ENCODE measurements at places on chromosomes 2 and 18.

- no peak for DNase-seq
Observed at GRCh38 chr2:118723394-118723793, 124.1 kb downstream of the EN1 start.

- DNase-seq: no peak
Observed at GRCh38 chr2:55120634-55121359, 70.5 kb upstream of the RTN4 start.

DNA sequence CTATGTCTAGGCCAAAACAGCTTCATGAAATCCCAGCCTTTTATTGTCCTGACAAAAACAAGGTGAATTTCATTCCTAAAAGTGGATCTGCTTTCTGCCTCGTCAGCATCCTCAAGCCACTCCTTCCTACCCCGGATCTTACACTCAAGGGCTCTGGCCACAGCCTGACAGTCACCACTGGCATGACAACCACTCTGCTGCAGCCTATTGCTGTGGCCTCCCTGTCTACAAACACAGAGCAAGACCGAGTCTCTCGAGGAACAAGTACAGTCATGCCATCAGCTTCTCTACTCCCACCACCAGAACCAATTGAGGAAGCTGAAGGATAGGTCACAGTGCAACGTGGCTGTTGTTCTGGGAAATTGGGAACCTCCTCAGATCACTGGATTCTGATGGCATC lies 106.1 kb downstream of the ICA1L start:
- DNase-seq: no peak

GRCh38 chr2:154709215-154709614 lies 10.7 kb downstream of the KCNJ3 start:
- DNase-seq: no peak

DNA sequence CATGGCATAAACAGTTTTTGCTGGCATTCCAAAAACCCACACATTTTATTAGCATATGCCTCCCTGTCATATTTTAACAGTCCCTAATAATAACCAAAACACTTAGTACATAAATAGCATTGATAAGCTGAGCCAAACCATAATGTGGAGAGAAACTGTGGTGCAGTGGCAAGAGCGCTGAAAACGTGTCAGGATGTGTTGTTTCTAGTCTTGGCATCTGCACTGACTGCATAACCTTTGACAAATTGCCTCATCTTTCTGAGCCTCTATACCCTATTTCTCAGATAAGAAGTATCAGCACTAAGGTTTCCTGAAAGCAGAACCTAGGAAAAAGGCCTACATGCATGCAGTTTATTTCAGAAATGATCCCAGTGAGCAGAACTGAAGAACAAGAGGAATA lies 41.4 kb downstream of the RAD51AP2 start:
- DNase-seq: no peak

DNA sequence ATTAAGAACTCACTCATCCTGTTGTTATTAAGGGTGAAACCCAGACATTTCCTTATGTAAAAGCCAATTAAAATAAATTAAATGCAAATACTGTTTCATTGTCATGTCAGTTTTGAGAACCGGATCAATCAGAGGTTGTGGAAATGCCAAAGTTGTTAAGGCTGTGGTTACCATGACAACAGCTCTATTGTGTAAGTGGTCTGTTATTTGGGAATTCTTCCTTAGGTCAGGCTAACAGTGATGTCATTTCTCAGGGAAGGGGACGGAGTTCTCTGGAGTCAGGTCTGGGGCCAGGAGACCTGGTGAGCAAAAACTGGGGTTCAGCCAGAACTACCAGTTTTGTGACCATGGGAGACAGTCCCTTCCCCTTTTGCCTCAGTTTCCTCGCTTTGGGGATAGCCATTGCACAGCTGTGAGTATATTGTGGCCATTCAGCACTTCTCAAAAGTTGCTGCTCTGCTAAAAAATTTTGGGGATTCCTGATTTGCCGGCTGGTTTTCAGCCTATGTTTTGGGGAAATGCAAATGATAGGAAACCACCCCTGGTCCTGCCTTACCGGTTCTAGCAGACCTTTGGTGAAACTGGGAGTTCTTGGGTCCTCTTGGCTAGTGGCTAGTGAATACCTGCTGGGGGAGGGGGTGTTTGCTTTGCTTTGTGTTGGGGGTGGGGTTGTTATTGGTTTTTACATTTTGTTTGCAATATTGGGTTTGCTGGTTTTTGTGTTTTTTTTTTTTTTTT lies 21.6 kb downstream of the HPCAL1 start:
- DNase-seq: no peak

- no peak for DNase-seq
Observed at GRCh38 chr2:226223704-226224103, 575.9 kb downstream of the IRS1 start.

DNA sequence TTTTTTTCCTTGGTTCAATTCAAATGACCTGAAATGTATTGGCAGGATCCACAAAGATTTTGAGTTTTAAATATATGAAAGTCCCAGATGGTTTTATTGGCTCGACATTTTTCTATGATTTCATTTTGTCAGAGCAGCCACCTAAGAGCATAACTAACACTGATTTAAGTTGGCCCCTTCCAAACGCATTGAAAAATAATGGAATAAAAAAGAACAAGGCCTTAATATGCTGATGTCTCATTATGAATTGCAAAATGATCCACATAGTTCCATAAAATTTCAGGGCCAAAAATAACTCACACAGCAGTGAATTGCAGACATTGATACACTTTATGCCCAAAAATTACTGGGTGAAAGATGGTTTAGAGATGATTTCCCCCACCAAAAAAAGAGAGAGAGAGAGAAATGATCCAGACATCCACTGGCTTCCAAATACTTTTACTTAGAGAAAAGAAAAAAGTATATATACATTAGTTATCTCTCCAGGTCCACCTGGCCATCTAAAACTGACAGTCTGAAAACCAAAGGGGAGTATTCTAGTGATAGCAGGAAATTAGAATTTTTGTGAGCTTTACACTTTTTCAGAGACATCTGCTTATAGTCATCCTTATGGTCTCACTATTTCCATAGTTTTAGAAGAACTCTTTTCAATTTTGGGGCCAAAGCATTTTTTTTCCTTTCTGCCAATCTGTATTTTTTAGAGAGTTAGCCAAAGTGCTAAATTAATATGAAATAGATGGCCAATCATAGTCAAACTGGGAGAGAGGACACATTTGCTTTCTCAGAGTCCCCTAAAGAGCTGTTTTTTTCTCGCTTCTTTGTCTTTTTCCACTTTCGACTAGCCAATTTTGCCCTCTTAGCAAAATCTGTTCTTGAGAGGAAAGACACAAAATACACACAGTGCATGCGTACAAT lies 213.5 kb upstream of the RND3 start:
- DNase-seq: no peak

DNA sequence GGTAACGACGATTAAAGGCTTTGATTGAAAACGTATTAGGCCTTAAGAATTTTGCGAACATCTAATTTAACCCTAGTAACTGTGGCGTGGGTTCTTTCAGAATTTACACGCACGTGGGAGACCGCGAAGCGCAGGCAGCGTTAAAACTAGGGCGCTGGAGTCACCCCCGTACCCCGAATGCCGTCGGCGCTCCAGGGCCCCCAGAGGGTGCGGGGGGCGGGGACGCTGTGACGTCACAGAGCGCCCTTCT lies 673 bp upstream of the SMCHD1 start:
- DNase-seq: no peak

GRCh38 chr2:206683546-206683945 lies 34.6 kb downstream of the DYTN start:
- DNase-seq: no peak

- no peak for DNase-seq
Observed at GRCh38 chr2:120609826-120610395, 125.8 kb upstream of the GLI2 start.

DNA sequence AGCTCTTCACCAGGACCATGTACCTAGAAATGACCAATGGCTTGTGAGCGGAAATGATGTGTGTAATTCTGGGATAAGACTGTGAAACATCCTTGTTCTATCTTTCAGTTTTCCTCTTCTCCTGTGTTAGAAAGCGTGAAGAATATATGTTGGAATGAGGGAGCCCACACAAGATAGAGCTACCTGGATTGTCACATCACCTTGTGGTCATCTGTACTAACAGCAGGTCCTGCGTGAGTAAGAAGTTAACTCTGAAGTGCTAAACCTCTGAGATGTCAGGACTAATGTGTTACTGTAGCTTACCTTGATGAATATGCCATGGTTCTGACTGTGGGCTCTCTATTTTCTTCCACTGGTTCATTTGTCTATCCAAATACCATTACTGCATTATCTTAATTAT lies 75.6 kb downstream of the FASTKD2 start:
- DNase-seq: no peak

DNA sequence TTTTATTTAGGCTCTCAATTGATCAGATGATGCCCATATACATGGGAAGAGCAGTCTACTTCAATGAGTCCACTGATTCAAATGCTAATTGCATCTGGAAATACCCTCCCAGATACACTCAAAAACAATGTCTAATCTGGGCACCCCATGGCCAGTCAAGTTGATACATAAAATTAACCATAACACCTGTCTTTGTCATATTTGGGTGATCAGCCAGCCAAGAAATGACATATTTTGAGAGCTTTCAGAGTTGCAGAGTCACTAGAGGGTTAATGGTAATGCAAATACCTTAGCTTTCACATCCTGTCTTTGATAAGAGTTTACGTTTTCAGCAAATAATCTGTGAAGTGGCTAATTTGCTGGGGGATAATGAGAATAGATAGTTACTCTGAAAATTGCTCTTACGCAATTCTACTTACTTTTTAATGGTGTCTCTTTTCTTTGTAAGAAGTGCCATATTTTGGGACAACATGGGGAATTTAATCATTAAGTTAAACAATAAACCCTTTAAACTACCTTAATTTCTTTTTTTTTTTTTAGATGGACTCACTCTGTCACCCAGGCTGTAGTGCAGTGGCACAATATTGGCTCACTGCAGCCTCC lies 49.1 kb downstream of the CCDC195 start:
- DNase-seq: no peak

DNA sequence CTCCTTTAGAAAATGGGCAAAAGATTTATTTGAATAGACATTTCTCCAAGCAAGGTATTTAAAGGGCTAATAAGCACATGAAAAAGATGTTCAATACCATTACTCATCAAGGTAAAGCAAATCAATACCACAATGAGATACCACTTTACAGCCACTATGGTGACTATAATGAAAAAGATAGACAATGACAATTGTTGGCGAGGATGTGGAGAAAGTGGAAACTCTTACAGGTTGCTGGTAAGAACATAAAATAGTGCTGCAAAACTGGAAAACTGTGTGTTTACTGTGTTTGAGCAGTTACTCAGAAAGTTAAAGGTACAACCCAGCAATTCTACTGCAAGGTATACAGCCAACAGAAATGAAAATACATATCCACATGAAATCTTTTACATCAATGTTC lies 31.9 kb upstream of the RNU4ATAC start:
- DNase-seq: no peak

DNA sequence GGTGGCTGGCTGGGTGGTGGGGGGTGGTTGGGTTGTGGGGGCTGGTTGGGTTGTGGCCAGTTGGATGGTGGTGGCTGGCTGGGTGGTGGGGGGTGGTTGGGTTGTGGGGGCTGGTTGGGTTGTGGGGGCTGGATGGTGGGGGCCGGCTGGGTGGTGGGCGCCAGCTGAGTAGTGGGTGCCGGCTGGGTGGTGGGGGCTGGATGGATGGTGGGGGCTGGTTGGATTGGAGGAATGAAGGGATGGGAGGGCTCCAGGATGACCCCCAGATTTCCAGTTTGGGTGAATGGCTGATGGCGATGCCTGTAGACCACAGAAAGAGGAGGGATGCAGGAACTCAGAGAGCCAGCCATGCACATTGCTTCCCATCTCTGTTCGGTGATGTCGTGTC lies 26.8 kb upstream of the GPR17 start:
- no peak for DNase-seq

DNA sequence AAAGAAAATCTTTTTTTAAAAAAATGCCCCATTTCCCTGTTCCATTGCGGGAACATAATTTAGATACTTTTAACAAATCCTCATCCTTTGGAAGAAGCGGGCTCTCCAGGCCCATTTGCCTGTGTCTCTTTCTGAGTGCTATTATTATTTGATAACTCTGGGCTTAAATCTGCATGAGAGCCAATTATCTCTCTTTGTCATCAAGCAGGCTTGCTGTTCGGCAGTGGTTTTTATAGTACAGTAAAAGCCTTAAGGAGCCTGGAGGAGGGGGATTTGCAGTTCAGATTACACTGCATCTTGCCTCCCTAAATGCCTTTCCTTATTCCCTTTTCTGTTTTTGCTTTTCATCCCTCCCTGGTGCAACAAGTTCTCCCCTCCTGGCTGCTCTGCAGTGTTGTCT lies 50.6 kb downstream of the CELF4 start:
- DNase-seq: no peak

DNA sequence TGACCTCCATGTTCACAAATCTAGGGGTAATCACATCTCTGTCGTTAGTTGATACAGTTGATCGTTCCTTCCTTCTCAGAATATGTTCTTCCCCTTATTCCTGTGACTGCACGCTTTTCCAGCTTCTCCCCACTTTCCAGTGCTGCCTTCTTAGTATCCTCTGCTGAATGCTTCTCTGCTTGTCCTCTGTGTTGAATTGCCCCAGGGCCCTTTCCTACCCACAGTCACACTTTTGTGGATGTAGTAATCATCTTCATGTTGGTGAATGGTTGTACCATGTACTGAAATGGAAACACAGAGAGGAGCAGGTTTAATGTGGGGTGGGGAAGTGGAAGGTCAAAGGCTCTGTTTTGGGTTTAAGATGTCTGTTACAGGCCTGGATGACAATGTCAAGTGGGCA lies 47.2 kb downstream of the EML6 start:
- DNase-seq: no peak

DNA sequence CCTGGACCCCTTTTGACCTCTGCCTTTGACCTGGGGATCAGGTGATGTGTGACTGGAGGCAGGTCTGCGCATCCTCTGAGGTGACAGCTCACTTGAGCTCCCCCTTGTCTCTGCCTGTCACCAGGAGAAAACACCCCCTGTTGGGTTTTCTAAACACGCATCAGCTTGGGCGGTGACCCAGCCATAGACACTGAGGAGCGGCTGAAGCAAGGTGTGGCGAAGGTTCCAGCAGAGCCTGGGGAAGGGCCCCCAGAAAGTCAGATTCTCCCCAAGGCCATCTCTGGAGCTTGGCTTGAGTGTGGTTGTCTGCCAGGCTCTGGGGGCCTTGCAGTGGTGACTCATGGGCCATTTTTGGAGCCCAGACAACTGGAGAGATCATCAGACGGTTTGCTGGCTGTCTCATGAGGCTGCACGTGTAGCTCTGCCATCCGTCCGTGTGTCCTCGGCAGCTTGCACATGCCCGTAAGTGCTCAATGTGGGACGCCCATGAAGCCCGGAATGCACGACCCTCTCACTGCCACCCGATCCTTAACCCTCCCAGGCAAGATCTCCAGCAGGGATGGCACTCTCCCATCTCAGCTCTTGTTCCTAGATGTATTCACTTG lies 29.4 kb downstream of the SIX3 start:
- DNase-seq: no peak

GRCh38 chr2:31349160-31349559 lies 65.4 kb downstream of the XDH start:
- DNase-seq: no peak

GRCh38 chr2:138601458-138602165 lies 100.0 kb downstream of the SPOPL start:
- DNase-seq: no peak

- no peak for DNase-seq
Observed at GRCh38 chr18:48809365-48809764, 141.4 kb downstream of the SMAD7 start.

- DNase-seq: no peak
Observed at GRCh38 chr2:54204476-54204875, 51.6 kb downstream of the TSPYL6 start.
